ENCODE measurements at places on chromosomes 1 and 21.

GRCh38 chr1:180911640-180912191 lies 981 bp upstream of the KIAA1614 start:
- no peaks in the 10 kb centered on the region for H3K36me3 ChIP-seq
- peaks cover 25% of the 10 kb centered on the region for H3K4me1 ChIP-seq
- no peak for DNase-seq
- H3K4me3 ChIP-seq, result peak overlapping the region; percentile 56
- peaks cover 46% of the 10 kb centered on the region for H3K27me3 ChIP-seq
- no peak overlapping the region for H3K27ac ChIP-seq

- H3K27me3 ChIP-seq, result no peaks in the 10 kb centered on the region
- H3K4me1 ChIP-seq, result peaks cover 6% of the 10 kb centered on the region
- no peaks in the 10 kb centered on the region for H3K36me3 ChIP-seq
- DNase-seq, result no peak
- no peak overlapping the region for H3K4me3 ChIP-seq
- H3K27ac ChIP-seq, result no peak overlapping the region
Measured at GRCh38 chr1:54271341-54271740, 71.4 kb downstream of the MRPL37 start.

- peaks cover 59% of the 10 kb centered on the region for H3K4me1 ChIP-seq
- no peak for DNase-seq
- H3K27ac ChIP-seq, result no peak overlapping the region
- H3K36me3 ChIP-seq, result peaks cover 1% of the 10 kb centered on the region
- H3K27me3 ChIP-seq, result peaks cover 8% of the 10 kb centered on the region
- H3K4me3 ChIP-seq, result no peak overlapping the region
Measured at GRCh38 chr21:43312011-43312410, 114.9 kb downstream of the SIK1 start.

DNA sequence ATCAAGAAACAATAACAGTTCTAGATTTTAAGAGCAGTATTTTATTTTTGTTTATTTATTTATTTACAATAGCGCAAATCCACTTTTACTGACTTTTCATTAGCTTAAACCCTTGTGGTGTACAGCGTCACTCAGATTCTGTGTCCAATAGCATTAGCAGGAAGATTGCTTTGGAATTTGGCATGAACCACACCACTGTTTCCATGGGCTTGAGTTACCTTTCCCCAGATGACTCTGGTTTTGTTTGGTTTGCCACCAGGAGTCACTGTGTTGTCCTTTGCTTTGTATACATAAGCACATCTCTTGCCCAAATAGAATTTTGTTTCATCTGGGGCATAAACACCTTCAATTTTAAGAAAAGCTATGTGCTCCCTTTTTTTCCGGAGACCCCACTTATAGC lies 25.9 kb upstream of the SNRPE start:
- H3K36me3 ChIP-seq, result peaks cover 49% of the 10 kb centered on the region
- H3K4me3 ChIP-seq, result no peak overlapping the region
- no peak for DNase-seq
- no peaks in the 10 kb centered on the region for H3K4me1 ChIP-seq

DNA sequence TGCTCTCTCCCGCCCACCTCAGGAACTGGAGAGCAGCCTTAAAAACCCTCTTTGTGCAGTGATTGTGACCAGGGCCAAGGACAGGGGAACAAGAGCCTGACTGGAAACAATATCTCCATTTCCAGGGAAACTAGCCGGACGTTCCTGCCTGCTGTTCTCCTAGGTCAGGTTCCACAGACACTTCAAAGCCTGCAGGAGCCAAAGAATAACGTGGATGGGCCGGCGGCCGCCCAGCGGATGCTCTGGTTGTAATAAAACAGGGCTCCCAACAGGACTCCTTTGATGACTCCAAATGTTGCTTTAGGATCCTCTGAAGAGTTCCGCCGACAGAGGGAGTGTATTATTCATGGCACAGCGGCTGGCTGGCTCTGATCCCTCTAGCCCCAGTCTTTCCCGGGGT lies 162.2 kb downstream of the PLXNA2 start:
- no peaks in the 10 kb centered on the region for H3K36me3 ChIP-seq
- H3K27me3 ChIP-seq, result peaks cover 6% of the 10 kb centered on the region
- H3K27ac ChIP-seq, result no peak overlapping the region
- peaks cover 13% of the 10 kb centered on the region for H3K4me1 ChIP-seq

GRCh38 chr1:40495315-40495903 lies 13.2 kb upstream of the EXO5 start:
- no peak overlapping the region for H3K4me3 ChIP-seq
- no peak for DNase-seq

Data from activated CD8-positive, alpha-beta memory T cell treated with anti-CD3 and anti-CD28 coated beads, Interleukin-2, amount 10 ng/mL, durations not matched to agents 7 days and 5 days (primary cell).